ENCODE measurements at places on chromosomes 5 and 9.

GRCh38 chr5:6359555-6360322, 18.6 kb downstream of the MED10 start:
- DNase-seq: no peak

DNA sequence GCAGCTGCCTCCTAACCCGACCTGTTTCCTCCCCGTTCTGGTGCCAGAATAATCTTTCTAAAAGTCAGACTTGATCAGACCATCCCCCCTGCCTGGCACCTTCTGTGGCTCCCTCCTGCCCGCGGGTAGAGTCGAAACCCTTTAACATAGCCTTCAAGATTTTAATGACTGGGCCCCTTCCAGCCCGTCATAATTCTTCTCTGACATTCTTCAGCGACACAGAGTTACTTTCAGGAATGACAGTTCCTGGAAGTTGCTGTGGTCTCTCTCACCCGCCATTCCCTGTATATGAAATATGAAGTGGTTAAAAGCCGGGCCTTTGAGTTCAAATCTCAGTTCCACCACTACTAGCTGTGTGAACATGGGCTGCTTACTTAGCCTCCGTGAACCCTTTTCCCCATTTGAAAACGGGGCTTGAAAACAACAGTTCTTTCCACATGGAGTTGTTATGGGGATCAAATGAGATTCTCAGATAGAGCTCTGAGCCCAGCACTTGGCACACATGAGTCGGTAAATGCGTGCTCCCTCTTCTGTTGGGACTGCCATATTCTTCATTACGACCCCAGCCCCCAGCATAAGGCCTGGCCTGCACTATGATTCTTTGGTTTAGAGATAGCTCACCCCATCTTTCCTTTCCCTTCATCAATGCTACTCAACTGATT, 737 bp downstream of the NANS start:
- no peak for DNase-seq

DNA sequence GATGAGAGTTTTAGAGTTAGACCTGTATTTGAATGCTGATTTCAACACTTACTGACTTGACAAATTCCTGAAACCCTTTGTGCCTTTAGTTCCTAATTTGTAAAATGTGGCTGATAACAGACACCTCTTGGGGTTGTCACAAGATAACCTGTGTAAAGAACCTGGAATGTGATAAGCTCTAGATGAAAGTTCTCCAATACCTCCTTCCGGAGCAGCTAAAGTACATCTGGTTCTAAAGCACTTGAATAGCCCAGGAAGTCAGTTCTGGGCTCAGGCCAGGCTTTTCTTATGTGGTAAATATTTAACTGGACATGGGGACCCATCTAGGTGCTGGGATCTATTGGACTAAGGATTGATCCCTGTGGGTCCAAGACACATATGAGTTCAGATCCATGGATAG, 310.8 kb upstream of the ADAMTSL1 start:
- DNase-seq: no peak

DNA sequence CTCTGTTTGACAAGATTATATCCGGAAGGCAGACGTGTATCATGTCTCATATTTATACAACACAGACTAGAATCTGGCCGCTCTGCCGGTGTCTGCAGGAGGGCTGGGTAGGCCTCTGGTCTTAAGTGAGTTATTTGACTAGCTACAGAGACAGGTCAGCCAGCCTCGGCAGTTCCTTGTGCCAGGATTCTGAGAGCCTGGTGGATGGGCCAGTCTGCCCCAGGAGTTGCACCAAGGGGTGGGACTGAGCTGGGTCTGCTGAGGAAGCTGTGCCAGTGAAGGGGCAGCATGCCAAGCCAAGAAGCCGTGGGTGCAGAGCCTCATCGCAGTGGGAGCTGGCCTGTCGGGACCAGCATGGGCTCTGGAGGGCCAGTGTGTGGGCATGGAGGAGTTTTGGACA, 7.1 kb downstream of the SNX18 start:
- no peak for DNase-seq

GRCh38 chr5:90709323-90710155, 150.9 kb downstream of the ADGRV1 start:
- DNase-seq: peak; percentile 19

- no peak for DNase-seq
Measured at GRCh38 chr5:168047669-168048111, 243.8 kb upstream of the WWC1 start.

GRCh38 chr5:141858079-141858765, 20.0 kb downstream of the PCDH1 start:
- DNase-seq: no peak

DNA sequence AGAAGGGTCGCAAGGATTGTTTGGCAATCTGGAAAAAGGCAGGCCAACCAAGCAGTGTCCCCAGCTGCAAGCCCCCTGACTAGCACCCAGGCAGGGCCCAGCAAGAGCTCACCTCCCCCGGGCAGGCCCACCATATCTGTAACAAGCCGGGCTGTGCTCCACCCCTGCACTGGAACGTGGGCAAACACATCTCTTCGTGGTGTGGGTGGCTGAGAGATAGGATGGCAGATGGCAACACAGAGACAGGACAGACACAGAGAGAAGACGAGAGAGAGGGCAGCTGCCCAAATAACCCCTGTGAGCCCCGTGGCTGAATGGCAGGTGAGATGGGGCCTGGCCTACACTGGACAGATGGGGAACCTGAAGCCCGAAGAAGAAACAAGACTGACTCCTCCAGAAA, 9.4 kb downstream of the BBLN start:
- DNase-seq: no peak

DNA sequence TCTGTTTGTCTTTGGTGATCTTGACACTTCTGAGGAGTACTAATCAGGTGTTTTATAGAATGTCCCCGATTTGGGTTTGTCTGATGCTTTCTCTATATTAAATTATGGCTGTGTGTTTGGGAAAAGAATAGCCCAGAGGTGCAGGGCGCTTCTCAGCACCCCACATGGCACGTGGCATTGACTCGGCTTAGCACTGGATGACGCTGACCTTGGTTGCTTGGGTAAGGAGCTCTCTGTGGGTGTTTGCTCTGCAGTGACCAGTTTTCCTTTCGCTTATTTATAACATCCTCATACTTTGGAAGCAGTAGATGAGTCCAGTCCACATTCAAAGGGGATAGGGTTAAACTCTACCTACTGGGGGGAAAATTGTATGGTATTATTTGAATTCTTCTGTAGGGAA, 12.5 kb upstream of the FAM120AOS start:
- DNase-seq: no peak

Data from hepatic stellate cell (primary cell).